ENCODE measurements at places on chromosomes 5 and 9.

GRCh38 chr9:100160021-100160420 lies 61.0 kb downstream of the INVS start:
- no peak for DNase-seq

GRCh38 chr9:124257844-124258606 lies at the start of gene NEK6:
NEK6 (plus strand) TSS chr9:124257949; CDS start chr9:124301965, 44,016 bp downstream.
- peak; percentile 27 for DNase-seq

DNA sequence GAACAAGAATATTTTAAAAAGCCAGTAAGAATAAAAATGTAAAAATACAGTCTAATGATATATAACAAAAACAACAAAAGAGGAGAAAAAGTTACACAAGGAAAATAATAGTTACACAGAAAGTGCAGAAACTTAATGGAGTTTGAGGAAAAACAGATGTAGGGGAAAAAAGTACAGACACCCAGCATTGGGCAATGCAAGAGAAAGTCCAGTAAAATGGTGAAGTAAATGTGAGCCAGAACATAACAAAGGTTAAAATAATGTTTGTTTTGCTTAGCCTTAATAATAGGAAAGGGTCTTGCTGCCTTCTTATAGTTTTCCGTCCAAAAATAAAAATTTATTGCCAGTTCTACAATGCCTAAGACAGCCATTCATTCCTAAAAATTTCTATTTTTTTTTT lies 364.2 kb downstream of the NNT start:
- no peak for DNase-seq

- DNase-seq = no peak
These were observed 993.0 kb downstream of the MAT2B start for GRCh38 chr5:164498438-164498837.

- peak; percentile 69 for DNase-seq
These were observed 17.6 kb upstream of the SETX start for GRCh38 chr9:132372177-132373095.

GRCh38 chr9:68973619-68974018 lies 40.3 kb downstream of the PRKACG start:
- no peak for DNase-seq

GRCh38 chr5:102795526-102795925 lies 40.4 kb downstream of the PAM start:
- no peak for DNase-seq

- DNase-seq = no peak
These were observed 605.6 kb downstream of the PDE4D start for GRCh38 chr5:59287884-59288283.

- DNase-seq = no peak
These were observed 159.6 kb downstream of the ATPSCKMT start for GRCh38 chr5:10090074-10090473.

- no peak for DNase-seq
These were observed 173.4 kb upstream of the STK32A start for GRCh38 chr5:147061431-147061830.

GRCh38 chr9:31210978-31211570 lies 1173.4 kb upstream of the ACO1 start:
- DNase-seq = peak; percentile 5

GRCh38 chr9:75452512-75452911 lies 364.2 kb downstream of the OSTF1 start:
- DNase-seq = no peak

- no peak for DNase-seq
These were observed 59.9 kb upstream of the ZNF354A start for GRCh38 chr5:178790371-178790770.

- no peak for DNase-seq
These were observed 31.0 kb upstream of the GZMA start for GRCh38 chr5:55071413-55071812.

DNA sequence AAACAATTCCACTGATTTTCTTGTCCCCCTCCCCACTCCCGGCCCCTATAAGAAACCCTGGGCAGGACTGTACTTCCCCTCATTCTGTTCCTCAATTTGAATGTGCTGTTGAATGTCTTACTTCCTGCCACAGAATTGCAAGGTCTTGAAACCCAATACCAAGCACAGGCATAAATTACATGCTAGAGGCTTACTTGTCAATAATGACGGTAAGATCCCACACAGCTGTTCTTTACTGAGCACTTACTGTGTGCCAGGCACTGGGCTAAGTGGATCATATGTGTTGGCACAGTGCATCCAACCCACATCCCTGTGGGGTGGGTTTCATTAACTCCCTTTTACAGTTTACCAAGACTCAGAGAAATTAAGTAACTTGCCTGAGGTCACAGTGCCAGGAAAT lies 63.4 kb downstream of the MVB12B start:
- no peak for DNase-seq

GRCh38 chr5:153546566-153546965 lies 56.1 kb downstream of the GRIA1 start:
- DNase-seq = no peak

GRCh38 chr5:485946-486491 lies 38.2 kb downstream of the SLC9A3 start:
- DNase-seq = no peak

- DNase-seq = peak; percentile 29
These were observed 16.9 kb downstream of the FBXW5 start for GRCh38 chr9:136927343-136928271.

- DNase-seq = no peak
These were observed 24.8 kb upstream of the CSF1R start for GRCh38 chr5:150111122-150111521.

GRCh38 chr5:1547236-1547635 lies 23.5 kb upstream of the LPCAT1 start:
- DNase-seq = no peak

DNA sequence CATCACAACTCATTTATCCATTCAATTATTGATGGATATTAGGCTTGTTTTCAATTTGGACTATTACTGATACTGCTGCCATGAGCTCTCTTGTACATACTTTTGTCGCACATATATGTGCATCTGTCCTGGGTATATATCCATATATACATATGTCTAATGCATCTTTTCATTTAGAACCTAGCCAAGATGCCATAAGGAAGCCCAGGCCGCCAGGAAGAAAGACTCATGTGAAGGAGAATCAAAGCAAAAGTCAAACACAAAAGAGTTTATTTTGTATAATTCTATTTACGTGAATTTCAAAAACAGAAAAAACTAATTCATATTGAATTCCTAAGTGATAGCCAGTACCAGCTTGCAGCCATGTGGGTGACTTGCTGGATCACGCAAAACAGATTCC lies 79.0 kb downstream of the ADAMTS12 start:
- no peak for DNase-seq

- no peak for DNase-seq
These were observed 90.0 kb upstream of the SV2C start for GRCh38 chr5:75993183-75993582.

GRCh38 chr9:104961238-104961637 lies 33.3 kb upstream of the ABCA1 start:
- DNase-seq = peak; percentile 92

GRCh38 chr9:109072821-109073435 lies 46.8 kb downstream of the TMEM245 start:
- no peak for DNase-seq

GRCh38 chr9:97412626-97413385 lies 910 bp downstream of the TDRD7 start:
- no peak for DNase-seq

- DNase-seq = no peak
These were observed 36.0 kb downstream of the SCGB3A1 start for GRCh38 chr5:180555168-180555921.

DNA sequence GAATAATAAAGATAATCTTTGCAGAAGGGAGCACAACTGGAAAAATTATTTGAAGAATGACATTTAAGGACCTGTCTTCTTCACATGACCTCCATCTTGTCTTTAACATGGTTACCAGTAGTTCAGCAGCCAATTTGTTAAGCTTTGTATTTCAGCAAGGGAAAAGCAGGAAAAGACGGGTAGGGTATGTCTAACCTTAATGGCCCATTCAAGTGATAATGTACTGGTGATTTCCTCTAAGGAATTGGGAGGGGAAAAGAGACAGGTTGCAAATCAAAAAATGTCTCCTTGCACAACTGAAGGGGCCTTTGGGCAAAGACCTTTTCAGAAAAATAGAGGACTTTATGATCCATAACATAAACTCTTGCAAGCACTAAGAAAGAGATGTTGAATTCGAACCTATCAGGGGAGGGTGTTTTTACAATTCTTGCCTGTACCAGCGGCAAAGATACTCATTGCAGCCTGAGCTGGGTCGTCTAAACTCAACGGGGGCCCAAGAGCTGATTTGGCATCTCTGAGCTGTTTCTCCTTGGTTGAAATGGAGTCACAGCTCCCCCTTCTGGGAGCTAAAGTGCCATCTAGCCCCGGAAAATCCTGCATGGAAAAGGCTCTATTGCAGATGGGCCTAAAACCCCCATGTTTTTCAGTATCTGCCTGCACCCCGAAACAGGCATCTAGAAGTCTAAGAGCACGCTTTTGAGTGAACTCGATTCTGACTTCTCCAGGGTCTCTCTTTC lies 3.8 kb downstream of the BRINP1 start:
- DNase-seq = no peak

DNA sequence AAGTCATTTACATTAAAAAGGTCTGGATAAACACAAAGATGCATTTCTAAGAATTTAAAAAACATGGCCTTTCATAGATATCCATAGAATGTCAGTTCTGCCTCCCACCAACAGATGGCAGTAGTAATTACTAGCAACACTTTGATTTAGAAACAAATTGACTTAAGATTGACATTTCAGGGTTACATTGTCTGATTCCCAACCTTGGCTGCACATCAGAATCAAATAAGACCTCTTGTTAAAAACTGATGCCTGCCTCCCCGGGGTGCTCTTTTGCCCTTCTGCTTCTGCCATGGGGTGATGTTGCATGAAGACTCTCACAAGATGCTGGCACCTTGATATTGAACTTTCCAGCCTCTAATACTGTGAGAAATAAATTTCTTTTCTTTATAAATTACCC lies 146.2 kb upstream of the GPR151 start:
- peak; percentile 5 for DNase-seq

DNA sequence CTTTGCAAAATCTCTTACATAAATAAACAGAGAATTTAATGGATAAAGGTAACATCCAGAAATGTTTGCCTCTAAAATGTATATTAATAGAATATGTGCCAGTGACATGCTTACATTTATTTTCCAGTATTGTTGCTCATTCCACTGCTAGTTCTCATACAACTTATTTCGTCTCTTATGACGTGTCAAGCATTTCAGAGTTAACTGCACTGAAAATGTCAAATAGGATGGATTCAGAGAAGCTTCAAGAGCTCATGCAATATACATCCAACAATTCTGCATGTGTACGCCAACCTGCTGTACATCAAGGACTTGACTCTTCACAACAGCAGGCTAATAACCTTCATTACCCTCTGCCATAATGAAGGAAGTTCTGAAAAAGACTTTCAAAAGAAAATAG lies 386.2 kb upstream of the IZUMO3 start:
- no peak for DNase-seq

GRCh38 chr9:100303747-100304146 lies 49.0 kb downstream of the TEX10 start:
- DNase-seq = no peak

GRCh38 chr5:7745882-7746610 lies 104.9 kb downstream of the CFAP90 start:
- DNase-seq = peak; percentile 58

GRCh38 chr9:132367613-132368313 lies 13.0 kb upstream of the SETX start:
- DNase-seq = no peak

- DNase-seq = peak; percentile 98
These were observed 313.8 kb downstream of the ENC1 start for GRCh38 chr5:74326571-74327338.

GRCh38 chr5:146622391-146622790 lies 106.4 kb upstream of the GPR151 start:
- DNase-seq = no peak

- no peak for DNase-seq
These were observed 5.1 kb downstream of the ITGA2 start for GRCh38 chr5:52994266-52994665.

DNA sequence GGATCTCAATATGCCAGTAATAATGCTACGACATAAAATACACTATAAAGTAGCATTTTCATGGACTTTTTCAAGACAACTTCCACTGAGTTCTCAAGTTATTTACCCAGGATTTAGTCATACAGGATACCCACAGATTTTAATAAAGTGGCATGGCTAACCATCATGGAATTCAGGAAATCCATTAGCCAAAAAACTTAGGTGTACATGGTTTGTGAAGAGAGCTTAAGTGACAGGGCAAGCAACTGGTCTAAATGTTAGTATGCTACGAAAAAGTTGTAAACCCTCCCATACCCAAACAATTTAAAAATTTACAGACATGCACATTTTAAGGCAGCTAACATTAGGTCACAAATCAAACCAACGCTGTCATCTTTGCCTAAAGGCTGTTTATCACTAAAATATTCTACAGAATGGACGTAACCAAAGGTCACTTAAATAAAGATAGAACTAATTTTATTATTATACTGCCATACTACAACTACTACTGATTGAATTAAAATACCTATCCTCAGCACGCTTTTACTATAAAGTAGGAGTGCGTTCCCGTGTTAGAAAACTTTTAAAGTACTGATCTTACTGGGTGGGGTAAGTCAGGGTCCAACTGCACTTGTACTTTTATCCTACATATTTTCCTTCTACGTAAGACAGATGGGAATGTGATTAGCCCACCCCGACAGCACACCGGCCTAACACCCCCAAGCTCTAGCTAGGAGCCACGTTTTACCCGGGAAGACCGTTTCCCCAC lies 1.1 kb downstream of the UBTD2 start:
- DNase-seq = peak; percentile 30

DNA sequence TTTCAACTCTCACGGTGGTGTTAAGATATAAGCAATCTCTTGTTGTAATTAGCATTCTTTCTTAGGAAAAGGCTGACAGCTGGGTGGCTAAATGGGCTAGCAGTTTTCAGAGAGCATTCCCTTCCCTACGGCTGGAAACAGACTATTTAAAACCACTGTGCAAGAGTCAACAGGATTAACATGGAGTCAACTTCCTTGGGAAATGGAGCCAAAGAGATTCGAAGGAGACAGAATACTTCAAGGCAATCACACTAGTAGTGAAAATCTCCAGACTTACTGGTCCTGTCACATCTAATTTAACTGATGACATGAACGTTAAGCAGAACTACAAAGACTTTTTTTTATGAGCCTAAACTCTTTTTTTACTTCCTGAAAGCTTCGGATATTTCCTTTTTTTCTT lies 453.3 kb upstream of the ITGA1 start:
- DNase-seq = no peak

DNA sequence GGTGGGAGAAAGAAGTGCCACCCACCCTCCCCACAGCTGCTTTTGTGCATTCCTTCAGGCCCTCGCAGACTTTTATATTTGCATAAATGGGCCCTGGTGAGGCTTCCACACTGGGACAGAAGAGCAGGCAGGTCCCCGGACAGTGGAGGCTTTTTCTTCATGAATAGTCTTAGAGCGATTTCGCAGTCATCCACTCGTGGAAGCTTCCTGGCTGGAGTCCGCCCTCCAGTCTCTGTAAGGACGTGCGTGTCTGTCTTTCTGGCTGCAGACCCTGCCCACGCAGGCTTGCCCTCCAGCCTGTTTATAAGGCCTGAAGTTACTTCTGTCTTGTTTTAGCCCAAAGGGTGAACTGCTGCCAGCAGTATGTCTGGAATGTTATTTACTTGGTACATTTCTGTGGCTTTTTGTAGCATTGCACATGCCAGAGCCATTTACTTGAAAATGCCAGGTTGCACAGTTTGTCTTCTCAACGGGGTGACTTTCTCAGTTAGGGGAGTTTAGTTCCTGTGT lies 195.7 kb downstream of the AOPEP start:
- peak; percentile 89 for DNase-seq

All from HT1080 (cell line).